ENCODE measurements at places on chromosomes 12 and 14. TPM values are rescaled to one million over a fixed set of nuclear protein-coding genes. Genes with fewer than 3 reads are reported as not detected.

The YY1 gene
- 61.2 TPM for total RNA-seq

The LRRC9 gene
- total RNA-seq = not detected

The ADAM20 gene
- 1.6 TPM for total RNA-seq

The KLHDC1 gene
- total RNA-seq = 7.3 TPM

The FOXM1 gene
- total RNA-seq = not detected

The TAS2R46 gene
- total RNA-seq = 0.89 TPM

The CGRRF1 gene
- 12.3 TPM for total RNA-seq

The FAR2 gene
- 8.8 TPM for total RNA-seq

The KRT6A gene
- total RNA-seq = 48.7 TPM

The CLEC1B gene
- not detected for total RNA-seq

The P2RX2 gene
- total RNA-seq = 3.8 TPM

The FBRSL1 gene
- 24.7 TPM for total RNA-seq

The GALNT6 gene
- 2.6 TPM for total RNA-seq

The DNM1L gene
- 109 TPM for total RNA-seq

The BIN2 gene
- 1.6 TPM for total RNA-seq

The OVCH1 gene
- total RNA-seq = 0.57 TPM

The EML5 gene
- 3.9 TPM for total RNA-seq

The REP15 gene
- total RNA-seq = 1.2 TPM

The INHBE gene
- not detected for total RNA-seq

The PSMD9 gene
- total RNA-seq = 79.5 TPM

The FKBP3 gene
- total RNA-seq = 27.6 TPM

The PLCZ1 gene
- total RNA-seq = not detected

The CLSTN3 gene
- total RNA-seq = 34.3 TPM

The SDS gene
- total RNA-seq = 0.39 TPM

The TRHDE gene
- total RNA-seq = 0.74 TPM

The DHRS7 gene
- total RNA-seq = 55.1 TPM

The PCED1B gene
- 2.7 TPM for total RNA-seq

The ASCL1 gene
- not detected for total RNA-seq

The USP30 gene
- 10.5 TPM for total RNA-seq

The EFS gene
- total RNA-seq = 22.6 TPM

The CCDC177 gene
- total RNA-seq = not detected

The MSRB3 gene
- total RNA-seq = 219 TPM

The TTC9 gene
- 2.7 TPM for total RNA-seq

The CYP27B1 gene
- total RNA-seq = 0.57 TPM

The NPFF gene
- total RNA-seq = not detected

The ASB8 gene
- 41.6 TPM for total RNA-seq

The C12orf56 gene
- total RNA-seq = not detected

The ABHD12B gene
- total RNA-seq = not detected

The PTGR2 gene
- total RNA-seq = 5.7 TPM

All from gastroesophageal sphincter (tissue), 4 donors.